ENCODE measurements at places on chromosomes 5 and 9. TPM values are rescaled to one million over a fixed set of nuclear protein-coding genes. Genes with fewer than 3 reads are reported as not detected.

CDC37L1 gene
- 24.4 TPM for polyA plus RNA-seq

FIBCD1 gene
- not detected for polyA plus RNA-seq

GRCh38 chr5:141366016-141366896 is 2.3 kb downstream of the PCDHGA5 start:
- no peak for DNase-seq

GRCh38 chr5:54739371-54739770 is 221.8 kb downstream of the SNX18 start:
- DNase-seq, result no peak

DNA sequence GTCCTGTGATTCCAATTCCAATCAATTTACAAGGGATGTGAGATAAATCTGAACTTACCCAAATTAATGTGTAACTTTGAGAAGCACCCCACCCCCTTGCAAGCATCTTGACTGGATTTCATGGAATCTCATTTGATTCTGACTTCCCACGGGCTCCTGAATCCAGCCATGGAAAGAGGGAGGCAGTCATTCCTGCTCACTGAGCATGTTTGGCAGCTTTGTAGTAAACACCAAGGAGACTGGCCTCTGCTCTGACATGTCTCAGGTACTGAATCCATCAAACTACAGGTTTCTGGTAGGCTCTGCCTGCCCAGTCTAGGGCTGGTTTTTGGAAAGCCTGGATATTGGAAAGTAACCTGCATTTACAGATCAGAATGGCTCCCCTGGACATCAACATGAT is 357.6 kb downstream of the ARHGEF28 start:
- DNase-seq, result no peak

- no peak for DNase-seq
Observed at GRCh38 chr5:178224403-178224802, 8.2 kb downstream of the PHYKPL start.

- no peak for DNase-seq
Observed at GRCh38 chr5:123450114-123450513, 26.9 kb upstream of the CEP120 start.
